H4 (cell line): ENCODE measurements at places on chromosomes 2 and 18. TPM values are rescaled to one million over a fixed set of nuclear protein-coding genes. Genes with fewer than 3 reads are reported as not detected.

- DNase-seq = no peak
Observed at GRCh38 chr18:21362831-21363230, 120.8 kb downstream of the GREB1L start.

GRCh38 chr2:44649381-44649780 is 287.6 kb downstream of the CAMKMT start:
- DNase-seq = no peak

DNA sequence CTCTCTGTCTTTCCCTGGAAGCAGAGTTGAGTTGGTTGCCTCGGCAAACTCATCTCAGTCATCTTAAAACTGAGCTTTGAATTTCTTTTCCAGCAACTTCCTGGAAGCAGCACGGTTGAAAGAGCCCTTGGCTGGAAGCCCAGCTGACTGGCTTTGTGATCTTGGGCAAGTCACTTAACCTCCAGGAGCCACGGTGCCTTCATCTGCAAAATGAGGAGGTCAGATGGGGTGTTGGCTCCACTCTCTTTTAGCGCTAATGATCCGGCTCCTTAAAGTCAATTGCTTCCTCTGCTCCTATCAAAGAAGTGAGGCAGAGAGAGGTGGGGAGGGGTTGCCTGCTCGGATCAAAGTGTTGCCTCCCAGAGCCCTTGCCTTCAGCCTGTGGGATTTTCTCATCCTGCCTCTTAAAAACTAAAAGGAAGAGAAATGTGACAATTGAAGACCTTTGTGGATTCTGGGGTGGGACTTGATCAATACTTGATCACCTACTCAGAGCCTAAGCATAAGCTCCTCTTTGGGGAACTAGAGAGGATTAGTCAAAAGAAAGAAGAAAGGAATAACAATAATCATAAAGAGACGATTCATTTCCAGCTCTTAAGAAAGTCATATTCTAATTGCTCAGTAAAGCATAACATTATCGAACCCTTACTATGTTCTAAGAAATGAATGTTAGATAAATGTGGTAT is 86.6 kb downstream of the MYCN start:
- no peak for DNase-seq

- no peak for DNase-seq
Observed at GRCh38 chr2:126751477-126751876, 95.5 kb downstream of the GYPC start.

DNA sequence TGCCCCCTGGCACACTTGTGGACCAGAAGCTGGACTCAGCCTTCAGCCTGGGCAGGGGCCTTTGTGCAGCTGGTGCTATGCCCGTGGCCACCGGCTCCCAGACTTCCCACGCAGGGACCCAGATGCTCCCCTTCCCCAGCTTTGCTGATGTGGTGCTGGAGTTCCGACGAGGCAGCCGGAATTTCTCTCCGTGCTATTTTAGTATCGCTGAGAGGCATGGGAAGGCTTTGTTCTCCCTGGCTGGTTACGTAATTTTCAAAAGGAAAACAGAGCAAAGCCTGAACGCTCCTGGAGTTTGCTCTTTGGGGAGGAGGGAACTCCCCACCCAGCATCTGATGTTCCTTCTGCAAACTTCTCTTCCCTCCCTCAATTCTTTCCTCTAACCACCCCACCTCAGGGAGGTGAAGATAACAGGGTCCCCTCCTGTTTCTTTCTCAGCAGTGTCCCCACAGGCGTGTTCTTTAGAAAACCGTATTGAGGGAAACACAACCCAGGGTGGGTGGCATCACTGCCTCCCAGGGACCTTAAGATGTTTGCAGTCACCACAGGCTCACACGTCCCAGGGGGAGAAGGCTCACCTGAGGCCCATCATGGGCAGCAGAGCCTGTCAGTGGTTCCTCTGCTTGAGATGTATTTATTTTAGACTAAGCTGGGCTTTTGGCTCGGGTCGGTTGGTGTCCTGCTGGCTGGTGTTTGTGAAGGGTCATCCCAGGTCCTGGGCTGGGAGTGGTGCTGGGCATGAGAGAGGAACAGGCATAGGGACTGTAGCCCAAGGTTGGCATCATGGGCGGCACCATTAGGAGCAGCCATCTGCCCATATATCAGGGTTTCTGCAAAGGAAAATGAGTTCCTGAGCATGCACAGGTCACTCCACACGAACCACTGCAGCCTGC is 95.0 kb downstream of the MAPK4 start:
- DNase-seq = no peak

GRCh38 chr2:181065458-181065857 is 85.1 kb downstream of the UBE2E3 start:
- DNase-seq = no peak

- DNase-seq = peak; percentile 71
Observed at GRCh38 chr2:26982102-26982742, 11.8 kb downstream of the MAPRE3 start.

GRCh38 chr2:141824790-141825189 is 306.0 kb downstream of the LRP1B start:
- no peak for DNase-seq

DNA sequence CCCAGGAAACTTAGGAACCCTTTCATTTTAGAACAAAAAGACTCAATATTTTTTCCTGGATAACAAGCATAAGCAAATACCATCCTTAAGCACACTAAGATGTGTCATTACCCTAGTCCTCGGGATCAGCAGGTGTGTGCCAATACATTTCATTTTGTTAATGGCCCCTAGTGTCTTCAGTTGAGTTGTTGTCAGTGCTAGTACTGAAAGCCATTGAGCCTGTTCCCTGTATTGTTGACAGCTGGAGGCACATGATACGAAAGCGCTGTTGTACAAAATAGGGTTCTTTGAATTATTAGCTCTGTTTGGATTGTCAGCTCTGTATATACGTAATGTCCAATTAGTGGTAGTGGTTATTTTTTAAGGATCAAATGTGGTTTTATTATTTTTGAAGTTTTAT is 29.5 kb downstream of the VAPA start:
- DNase-seq = no peak

GRCh38 chr18:58325494-58325893 is 281.5 kb downstream of the NEDD4L start:
- DNase-seq = no peak

- no peak for DNase-seq
Observed at GRCh38 chr2:161954103-161954502, 119.9 kb downstream of the DPP4 start.

GRCh38 chr2:5304640-5305039 is 387.5 kb upstream of the SOX11 start:
- no peak for DNase-seq

GRCh38 chr2:202009019-202009481 is 24.6 kb upstream of the FZD7 start:
- no peak for DNase-seq

- no peak for DNase-seq
Observed at GRCh38 chr18:68948622-68949021, 150.7 kb downstream of the CCDC102B start.

DNA sequence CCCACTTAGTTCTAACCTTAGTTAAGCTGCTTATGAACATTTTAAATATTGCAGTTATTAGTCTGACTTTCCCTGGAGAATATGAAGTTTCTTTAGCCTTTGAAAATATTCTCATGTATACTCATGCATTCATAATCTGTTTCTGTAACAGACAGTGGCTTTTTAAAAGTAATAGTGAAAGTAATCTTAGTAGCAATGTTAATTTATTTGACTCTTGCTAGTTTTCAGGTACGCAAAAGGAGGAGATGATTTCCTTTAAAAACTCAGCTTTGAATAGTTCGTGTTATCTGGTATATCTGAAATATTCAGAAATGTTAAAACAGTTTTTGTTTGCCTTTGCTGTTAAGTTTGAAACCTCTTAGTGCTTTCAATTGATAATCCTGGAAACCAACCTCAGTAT is 3.8 kb downstream of the ANKRD12 start:
- no peak for DNase-seq

- DNase-seq = no peak
Observed at GRCh38 chr2:230944757-230945372, 19.8 kb upstream of the GPR55 start.

DNA sequence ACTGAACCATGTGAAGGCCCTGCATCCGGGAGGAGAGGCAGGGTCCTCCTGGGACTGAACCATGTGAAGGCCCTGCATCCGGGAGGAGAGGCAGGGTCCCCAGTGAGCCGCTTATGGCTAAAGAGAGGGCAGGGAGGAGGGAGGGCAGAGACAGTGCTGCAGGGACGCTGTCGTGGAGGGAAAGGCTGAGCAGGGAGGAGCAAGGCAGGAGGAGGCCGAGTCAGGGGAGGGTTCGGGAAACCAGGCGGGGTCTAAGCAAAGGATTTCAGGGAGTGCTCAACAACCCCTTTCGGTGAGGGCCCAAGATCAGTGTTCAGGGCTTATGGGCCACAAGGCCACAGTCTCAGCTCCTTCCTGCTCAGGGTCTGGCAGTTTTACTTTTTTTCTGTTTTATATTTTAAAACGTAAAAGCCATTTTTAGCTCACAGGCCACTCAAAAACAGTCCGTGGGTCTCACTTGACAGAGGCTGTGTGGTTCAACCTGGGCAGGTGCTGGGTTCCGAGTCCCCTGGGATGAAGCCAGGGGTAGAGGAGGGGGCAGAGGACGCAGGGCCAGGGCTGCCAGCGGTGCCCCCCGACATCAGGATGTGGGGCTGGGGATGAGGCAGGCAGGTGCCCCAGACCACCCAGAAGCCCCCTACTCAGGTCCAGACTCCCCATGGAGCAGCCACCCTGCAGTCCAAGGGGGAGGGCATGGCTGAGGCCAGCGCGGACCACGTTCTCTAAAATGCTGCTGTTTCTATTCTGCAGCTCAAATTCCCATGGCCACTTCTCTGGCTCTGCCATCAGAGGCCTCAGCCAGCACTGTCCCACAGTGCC is 5.2 kb downstream of the TMEM18 start:
- no peak for DNase-seq

DNA sequence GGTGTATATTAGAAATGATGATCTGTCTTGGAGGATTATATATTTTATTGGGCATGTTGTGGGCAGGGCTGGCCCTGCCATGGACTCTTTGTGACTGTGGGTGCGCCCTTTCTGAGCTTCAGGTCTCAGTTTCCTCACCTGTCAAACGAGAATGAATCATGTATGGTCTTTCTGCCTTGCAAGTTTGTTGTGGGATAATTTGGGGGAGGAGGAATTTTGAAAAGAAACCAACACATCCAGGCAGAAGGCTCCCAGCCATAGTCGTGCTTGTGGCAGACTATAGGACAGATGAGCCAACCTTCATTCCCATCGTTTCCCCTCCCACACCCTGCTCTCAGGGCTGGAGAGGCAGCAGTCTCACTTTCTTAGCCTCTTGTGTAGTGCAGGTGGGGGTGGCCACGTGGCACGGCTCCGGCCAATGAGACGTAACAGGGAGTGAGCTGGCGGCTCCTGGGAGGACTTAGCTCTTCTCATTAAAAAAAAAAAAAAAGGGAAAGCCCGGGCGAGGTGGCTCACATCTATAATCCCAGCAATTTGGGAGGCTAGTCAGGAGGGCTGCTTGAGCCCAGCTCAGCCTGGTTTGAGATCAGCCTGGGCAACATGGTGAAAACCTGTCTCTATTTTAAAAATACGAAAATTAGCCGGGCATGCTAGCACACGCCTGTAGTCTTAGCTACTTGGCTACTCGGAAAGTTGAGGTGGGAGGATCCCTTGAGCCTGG is 63.1 kb downstream of the RHOB start:
- peak; percentile 26 for DNase-seq

- no peak for DNase-seq
Observed at GRCh38 chr2:50388324-50388723, 643.6 kb downstream of the NRXN1 start.

- DNase-seq = no peak
Observed at GRCh38 chr18:9321017-9321452, 13.5 kb upstream of the TWSG1 start.

DNA sequence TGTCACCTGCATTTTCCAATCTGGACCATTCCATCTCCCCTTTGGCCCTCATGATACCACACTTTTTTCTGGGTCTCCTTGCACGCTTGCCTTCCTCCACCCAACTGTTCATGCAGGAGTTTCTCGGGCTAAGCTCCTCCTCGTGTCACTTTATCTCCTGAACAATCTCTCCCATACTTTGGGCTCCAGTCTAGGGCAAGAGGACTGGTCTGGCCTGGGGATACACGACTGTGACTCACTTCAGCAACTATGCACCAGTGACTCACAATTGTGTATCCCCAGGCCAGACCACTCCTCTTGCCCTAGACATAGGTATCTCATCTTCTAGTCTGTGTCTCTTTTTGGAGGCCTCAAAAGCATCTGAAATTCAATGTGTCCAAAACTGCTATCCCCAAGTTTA is 149.4 kb upstream of the PTPRM start:
- peak; percentile 52 for DNase-seq

DNA sequence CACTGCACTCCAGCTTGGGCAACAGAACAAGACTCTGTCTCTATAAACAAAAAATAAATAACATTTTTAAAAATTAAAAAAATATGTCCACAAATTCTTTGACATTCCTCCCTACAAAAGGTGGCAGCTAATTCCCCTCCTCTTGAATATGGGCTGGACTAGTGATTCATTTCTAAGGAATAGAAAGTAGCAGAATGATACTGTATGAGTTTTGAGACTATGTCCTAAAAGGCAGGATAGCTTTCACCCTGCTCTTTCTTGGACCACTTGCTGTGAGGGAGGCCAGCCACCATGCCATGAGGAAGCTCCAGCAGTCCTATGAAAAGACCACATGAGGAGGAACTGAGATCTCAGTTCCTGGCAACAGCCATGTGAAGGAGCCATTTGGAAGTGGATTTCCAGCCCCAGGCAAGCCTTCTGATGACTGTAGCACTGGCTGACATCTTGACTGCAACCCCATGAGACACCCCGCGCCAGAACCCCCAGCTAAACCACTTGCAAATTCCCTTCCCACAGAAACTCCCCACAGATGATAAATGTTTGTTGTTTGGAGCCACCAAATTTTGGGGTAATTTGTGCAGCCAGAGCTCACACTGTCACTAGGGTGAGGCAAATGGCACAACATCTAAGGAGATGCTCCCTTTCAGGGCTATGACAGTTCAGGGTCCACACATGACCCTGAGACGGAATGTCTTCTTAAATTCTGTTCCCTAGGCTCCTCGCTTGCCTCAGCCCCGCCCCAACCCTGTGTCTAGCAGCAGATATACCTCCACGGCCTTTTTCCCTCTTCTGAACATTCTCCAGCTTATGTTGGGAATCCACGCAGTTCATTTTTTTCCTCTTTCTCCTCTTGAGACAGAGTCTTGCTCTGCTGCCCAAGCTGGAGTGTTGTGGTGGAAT is 17.1 kb upstream of the ATOH8 start:
- no peak for DNase-seq

DNA sequence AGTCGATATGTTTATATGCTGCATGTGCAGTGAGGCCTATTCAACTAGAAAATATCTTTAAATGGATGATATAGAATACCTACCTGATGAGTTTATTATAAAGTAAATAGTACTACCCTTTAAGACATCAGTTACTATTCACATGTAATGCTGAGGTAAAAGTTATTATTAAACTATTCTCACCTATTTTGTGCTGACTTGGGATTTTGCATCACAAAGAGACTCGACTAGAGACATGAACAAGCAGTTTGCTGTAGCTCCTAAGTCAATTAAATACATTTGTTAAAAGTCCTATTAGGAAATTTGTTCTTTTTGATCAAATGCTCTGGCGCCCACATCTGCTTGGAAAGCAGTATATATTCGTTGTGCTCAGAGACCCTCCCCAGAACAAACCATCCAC is 164.1 kb downstream of the CCDC85A start:
- no peak for DNase-seq

Gene RGPD3
- not detected in 2 replicates for total RNA-seq

Gene ZFP36L2
- 1.2 and 2.1 TPM in 2 replicates for total RNA-seq

Gene TACR1
- total RNA-seq = 0.14 TPM in 1 of 2 replicates, not detected in the other

Gene DCDC2C
- not detected in 2 replicates for total RNA-seq

Gene AQP12A
- not detected in 2 replicates for total RNA-seq

Gene ZAP70
- total RNA-seq = not detected in 2 replicates

Gene REL
- total RNA-seq = 2.9 and 3.0 TPM in 2 replicates

Gene ZBTB7C
- 1.0 and 1.1 TPM in 2 replicates for total RNA-seq

Gene NEUROD1
- 0.10 and 0.12 TPM in 2 replicates for total RNA-seq

Gene SFT2D3
- total RNA-seq = 8.3 and 8.7 TPM in 2 replicates

Gene MCM6
- total RNA-seq = 23.6 and 31.1 TPM in 2 replicates

Gene RAB6C
- total RNA-seq = not detected in 2 replicates
